Fibroblast of skin of left quadriceps (primary cell): ENCODE measurements at places on chromosomes 2 and 18.
A peak's percentile ranks its signal among the peaks of the same experiment; 100 is the strongest.

- DNase-seq: no peak
These were observed 53.6 kb upstream of the CAB39 start for GRCh38 chr2:230658877-230659652.

- DNase-seq: no peak
These were observed 382.2 kb downstream of the NBAS start for GRCh38 chr2:15178946-15179345.

- no peak for DNase-seq
These were observed 198.8 kb upstream of the RGPD4 start for GRCh38 chr2:107627926-107628325.

DNA sequence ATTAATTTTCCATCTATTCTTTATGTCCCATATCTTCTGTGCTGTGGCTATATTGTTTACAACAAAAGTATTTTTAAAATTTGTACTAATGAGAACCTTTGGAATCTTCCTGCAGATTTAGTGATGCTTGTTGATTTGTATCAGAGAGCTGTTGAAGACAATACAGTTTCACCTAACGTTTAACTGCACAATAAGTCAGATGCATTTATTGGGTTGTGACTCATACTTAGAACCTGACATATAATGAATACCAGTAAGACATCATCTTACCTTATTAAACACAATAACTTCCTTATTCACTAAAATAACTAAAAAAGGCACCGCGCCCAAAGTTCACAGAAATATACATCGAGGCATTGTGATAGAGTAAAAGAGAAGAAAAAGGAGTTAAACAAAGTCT is 43.8 kb upstream of the IL1R1 start:
- no peak for DNase-seq

DNA sequence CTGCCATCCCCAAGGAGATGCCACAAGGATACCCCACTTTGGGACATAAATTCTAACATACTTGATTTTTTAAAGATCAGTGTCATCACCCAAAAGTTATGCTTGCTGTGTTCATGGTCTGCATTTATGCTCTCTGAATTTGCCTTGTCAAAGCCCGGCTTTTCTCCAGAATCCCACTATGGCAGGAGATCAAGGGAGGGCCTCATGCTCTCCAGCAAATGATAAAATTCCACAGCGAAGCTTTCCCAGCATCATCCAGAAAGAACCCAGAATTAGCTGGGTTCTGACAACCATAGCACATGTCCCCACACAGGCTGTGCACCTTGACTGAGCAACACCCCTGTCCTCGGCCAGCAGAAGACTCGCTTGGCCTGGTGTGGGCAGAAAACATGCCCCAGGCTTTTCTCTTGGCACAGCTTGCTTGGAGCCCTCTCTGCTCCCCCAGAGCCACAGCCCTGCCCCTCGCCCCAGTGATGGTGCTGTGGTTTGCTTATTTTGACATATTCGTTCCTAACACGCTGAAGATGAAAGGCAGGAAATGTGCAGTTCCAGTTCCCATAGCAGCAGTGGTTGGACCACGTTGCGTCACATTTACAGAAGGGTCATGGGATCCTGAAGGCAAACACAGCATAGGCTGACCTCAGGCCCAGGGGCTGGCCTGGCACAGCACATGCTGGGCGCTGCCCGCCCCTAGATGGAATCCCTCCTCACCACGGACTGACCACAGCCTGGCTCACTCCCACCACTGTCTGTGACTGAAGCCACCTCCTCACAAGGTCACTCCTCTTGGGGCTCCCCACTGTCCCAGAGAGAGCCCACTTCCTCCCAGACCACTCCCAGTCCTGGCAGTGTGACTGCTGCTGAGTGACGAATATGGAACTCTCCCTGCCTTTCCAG is 14.1 kb upstream of the CHRNA1 start:
- DNase-seq: peak; percentile 70

DNA sequence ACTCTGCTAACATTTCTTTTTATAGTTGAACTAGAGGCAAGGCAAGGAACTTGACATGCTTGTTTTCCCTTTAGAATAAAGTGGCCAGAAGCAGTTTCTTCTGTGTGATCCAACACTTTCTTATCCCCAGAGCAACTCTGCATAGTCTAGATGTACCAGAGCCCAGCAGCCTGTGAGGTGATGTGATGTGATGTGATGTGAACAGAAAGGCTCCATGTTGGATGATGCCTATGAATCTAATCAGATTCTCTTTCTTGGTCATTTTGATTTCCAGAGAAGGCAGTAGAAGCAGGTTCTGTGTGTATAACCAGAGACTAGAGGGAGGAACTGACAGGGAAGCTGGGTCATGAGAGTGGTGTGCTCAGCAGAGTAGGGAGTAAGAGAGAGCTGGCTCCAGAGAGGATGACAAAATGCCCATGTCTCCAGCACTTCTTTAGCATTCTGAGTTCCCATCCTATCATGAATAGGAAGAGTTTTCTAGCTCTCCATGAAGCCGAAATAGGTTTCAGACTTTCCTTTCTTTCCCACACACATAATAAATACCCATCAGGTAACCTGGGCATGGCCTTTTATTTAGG is 31.0 kb upstream of the PTH2R start:
- no peak for DNase-seq

GRCh38 chr2:138950486-138950885 is 170.3 kb upstream of the NXPH2 start:
- no peak for DNase-seq

DNA sequence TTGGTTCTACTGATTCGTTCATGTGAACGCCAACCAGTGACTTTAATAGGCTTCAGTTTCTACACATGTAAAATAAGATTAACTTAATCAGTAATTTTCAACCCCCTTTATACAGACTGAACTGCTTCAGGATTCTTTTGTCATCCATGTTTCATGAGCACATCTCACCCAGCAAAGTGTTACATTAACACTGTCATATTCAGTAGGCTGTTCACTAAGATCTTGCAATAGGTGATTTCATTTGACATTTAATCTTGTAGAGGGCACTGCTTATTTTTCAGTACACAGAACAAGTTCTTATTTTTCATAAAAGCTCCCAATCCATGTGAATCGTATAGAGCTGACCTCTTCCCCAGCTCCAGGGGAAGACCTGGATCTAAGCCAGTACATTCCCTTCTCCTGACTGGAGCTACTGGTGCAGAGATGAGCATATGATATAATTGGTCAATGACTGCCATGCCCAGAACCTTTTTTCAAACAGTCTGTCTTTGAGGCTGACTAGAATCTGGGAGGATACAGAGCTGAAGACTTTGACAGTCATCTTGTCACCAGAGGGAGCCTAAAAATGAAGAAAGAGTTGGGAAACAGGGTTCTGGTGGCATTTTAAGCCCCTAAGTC is 72.2 kb upstream of the CHRNA1 start:
- peak; percentile 94 for DNase-seq

DNA sequence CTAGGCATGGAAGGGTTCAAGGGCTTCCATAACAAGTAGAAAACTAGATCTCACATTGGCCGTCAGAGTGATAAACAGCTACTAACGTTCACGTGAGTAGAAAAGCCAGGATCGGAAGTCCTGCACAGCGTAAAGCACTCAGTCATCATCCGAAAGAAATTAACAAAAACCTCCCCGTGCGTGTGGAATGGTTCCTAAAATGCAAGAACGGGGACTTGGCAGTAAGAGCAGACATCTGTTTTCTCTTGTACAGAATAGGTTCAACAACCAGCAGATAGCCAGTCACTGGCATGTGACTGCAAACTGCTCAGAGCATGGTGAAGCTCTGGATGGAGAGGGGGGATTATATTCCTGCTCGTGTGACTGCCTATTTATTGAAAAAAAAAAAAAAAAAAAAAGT is 106.9 kb upstream of the ITGB6 start:
- DNase-seq: peak; percentile 89

DNA sequence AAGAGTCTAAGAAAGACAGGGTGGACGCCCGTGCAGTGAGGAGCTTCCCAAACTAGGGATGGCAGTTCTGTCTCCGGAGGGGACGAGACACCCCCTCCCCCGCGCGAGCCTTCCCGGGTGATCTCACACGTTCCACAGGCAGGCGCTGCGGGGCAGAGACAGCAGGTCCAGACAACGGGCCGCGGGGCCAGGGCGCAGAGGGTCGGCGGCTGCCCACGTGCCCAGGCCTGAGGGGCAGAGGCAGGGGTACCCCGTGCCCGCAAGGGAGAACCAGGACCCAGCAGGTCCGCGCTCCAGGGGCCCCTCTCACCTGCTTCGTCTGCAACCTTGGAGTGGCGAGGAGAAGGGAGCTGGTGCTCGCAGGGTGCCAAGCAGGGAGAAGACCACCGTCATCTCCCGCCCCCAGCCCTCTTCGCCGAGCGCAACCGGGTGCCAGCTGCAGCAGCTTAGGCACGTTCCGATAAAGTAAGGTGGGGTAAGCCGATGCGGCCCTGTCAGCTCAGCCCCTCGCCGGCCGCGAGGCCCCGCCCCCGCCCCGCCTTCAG is at the start of gene GPR155:
Gene GPR155 (minus strand): TSS at position 467 of the 545 bp plus-strand sequence. CDS start 5,073 bp downstream, outside the sequence.
- no peak for DNase-seq

GRCh38 chr2:165469417-165469816 is at the start of gene CSRNP3:
CSRNP3 (plus strand) TSS chr2:165469698; CDS start chr2:165595066, 125,368 bp downstream.
- DNase-seq: peak; percentile 67
